Foreskin fibroblast (primary cell): ENCODE measurements at places on chromosomes 2 and 18.
A peak's percentile ranks its signal among the peaks of the same experiment; 100 is the strongest.

DNA sequence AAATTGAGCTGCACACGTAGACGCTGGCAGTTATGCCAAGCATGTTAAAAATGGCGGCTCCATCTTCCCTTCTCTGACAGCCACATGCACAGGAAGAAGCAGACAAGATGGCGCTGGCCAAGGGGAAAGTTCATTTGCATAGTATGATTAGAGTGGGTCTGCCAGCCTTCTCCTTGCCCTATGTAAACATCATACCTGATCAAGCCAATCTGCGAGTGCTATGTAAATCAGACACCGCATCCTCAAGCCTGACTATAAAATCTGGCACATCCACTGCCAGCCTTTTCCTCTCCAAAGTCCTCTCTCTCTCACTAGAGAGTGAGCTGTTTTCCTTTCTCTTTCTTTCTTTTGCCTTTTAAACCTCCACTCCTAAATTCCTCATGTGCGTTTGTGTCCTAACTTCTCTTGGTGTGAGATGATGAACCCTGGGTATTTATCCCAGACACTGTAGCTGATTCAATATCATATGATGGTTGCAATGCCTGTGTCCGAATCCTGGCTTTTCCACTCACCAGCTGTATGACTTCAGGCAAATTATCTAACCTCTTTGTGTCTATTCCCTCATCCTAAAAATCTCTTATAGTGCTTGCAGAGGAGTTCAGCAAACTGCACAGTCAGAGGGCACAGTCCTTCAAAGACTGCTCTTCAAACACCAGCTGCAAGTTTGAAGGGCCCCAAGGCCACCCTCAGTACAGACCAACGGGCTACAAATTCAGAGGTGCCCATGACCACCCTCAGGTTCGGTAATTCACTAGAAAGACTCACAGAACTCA, 39.3 kb upstream of the ITSN2 start:
- DNase-seq: peak; percentile 24

- DNase-seq: no peak
Measured at GRCh38 chr2:173854141-173854540, 111.0 kb downstream of the SP3 start.

- no peak for DNase-seq
Measured at GRCh38 chr2:36511858-36512603, 85.9 kb downstream of the FEZ2 start.

DNA sequence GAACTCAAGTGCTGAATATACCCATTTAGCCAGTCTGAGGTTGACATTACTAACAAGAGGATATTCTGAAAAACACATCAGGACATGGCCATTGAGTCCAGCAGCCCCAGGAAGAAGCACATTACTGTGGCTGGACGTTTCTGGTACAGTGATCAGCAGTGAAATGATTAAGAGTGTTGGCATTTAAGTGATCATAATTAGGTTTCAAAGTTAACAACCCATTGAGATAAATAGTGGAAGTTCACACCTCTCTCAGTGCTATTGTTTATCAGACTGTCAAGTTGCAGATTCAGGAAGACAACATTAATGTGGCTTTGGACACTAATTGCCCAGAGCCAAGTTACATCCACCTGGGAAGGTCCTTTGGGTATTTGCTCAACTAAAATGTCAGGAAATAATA, 139.5 kb upstream of the GAREM1 start:
- no peak for DNase-seq

DNA sequence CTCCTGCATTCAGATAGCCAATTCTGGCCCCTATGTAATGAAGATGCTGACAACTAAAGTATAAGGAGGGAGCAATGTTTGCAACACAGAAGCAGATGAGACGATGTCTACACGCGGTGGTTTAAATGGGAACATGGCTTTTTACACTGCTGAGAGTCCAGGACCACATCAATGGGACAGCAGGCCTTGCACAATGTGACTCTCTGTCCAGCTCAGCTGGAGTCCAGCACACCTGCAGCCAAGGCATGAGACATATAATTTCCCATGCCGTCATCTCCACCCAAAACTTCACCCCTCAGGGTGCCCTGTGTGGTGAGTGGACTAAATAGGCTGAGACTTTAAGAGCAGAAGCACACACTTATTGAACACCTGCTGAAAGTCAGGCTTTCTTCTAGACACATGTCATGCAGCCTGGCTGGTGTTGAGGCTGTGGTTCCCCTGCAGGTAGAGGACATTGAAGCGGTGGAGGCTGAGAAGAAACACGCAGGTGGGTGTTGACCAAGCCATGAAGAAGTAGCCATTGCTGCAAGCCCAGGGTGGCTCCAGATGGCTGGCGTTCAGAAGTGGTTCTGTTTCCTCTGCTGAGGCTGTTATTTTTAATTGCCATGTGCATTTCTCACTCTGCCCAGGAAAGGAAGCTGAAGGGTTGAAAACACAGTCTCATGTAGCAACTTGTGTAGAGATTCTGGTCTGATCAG, 345.6 kb downstream of the MYCN start:
- no peak for DNase-seq

DNA sequence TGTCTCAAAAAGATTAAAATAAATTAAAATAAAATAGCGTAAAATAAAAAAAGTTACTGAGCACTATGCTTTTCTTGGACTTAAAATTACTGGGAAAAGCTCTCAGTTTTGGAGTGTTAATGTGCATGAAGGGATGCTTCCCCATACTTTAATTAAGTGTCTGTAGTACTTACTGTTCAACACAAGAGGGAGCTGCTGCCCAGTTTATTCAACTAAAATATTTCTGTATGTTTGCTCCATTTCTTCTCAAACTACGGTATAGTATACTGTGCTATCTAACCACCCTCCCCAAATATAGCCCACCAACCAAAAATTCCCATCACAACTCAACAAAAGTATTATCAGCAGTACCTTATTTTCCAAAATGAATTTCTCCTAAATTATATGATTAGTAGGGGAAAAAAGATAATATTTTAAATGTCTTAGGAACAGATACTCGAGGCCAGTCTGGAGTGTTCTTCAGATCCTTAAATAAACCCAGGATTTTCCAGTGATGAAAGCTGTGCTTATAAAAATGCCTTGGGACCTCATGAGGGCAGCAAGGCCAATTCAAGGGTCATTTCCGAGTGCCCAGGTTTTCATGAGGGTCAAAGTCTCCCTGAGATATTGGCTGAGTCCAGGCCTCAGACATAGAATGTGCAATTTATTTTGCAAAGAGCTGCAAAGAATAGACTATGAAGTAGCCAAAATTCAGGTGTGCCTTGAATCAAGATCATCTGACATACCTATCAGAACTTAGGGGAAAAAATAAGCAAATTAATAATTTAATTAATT, 64.1 kb downstream of the CHRNA1 start:
- peak; percentile 30 for DNase-seq

- DNase-seq: no peak
Measured at GRCh38 chr2:137930146-137930545, 34.1 kb upstream of the HNMT start.
